Activated CD4-positive, alpha-beta T cell treated with anti-CD3 and anti-CD28 coated beads for 48 hours (primary cell): ENCODE measurements at places on chromosomes 12 and 14.

- DNase-seq: no peak
These were observed 20.4 kb upstream of the AMN start for GRCh38 chr14:102902086-102902485.

DNA sequence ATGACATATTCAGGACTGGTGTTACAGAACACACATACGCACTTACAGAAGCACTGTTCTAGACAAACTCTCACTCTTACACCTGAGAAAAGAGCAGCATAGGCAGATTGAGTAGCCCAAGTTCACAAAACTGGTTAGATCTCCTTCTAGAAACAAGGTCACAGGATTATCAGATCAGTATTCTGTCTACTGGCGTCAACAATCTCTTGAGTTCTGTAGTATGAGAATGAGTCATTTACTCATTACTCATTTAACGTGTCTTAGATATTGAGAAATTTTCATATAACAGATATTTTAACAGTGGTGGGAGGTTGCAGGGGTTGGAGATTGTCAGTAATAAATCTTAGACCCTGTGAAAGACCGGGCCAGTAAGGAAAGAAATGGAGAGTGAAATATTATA is 2.8 kb upstream of the TSPAN8 start:
- no peak for DNase-seq

- DNase-seq: no peak
These were observed 47.6 kb upstream of the FERMT2 start for GRCh38 chr14:52998376-52999015.

DNA sequence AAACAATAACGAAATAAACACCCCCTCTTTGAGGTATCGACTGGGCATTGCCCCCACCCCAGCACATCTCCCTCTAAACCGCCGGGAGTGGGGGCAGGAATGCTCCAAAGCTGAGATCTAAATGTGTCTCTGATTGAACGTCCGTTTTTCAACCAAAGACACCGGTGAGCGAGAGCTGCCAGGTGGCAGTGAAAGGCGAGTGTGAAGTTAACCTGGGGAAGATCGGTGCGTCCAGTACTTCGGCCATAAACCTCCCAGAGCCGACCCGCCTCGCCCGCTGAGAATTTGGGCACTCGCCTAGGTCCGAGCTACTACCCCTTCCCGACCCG is 625 bp downstream of the ANGEL1 start:
- no peak for DNase-seq

DNA sequence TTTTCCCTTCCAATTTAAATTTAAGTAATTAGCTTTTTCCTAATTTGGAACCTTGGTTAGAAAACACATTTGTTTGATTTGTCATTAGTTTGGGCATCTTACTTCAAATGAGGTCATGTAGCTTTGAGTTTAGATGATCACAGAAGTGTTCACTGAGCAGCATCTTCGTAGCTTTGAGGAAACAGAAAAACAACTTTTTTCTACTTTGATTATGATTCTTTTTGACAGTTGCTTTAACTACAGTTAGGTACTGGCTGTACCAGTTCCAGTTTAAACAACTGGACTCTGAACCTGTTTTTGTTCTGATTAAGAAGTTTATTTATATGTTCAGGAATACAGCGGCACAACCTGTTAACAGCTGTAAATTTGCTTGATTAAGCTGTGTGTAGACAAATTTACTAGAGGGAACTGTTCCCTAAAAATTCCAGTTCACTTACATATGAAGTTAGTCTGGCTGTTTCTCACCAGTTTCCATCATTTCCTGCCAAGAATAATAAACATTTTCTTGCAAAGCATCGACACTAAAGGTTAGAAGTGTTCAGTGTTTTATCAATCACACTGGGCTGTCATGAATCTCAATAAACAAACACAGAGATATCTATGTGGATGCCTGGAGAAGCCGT is 191.9 kb downstream of the RAD51B start:
- no peak for DNase-seq

DNA sequence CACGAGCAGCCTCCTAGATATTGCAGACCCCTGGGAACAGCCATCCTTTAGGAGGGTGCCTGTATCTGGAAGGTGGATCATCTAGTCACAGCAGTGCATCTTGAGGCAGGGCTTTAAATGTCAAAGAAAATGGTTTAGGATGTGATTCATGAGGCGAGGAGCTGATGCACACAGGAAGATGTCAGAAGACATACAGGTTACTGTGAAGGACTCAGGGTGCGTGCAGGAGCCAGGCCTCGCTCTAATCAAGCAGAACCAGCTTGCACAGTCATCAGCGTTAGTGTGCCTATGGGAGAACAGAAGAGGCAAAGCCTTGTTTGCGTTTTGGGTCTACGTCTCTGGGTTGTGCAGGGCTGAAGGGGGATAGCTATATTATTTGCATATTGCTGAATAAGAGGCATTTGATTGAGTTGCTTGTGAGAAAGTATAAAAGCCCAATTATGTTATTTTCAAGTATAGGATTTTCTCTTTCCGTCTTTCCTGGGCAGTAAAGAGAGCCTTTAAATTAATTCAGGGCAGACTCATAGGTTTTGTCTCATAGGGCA is 77.3 kb upstream of the RPH3A start:
- DNase-seq: no peak

DNA sequence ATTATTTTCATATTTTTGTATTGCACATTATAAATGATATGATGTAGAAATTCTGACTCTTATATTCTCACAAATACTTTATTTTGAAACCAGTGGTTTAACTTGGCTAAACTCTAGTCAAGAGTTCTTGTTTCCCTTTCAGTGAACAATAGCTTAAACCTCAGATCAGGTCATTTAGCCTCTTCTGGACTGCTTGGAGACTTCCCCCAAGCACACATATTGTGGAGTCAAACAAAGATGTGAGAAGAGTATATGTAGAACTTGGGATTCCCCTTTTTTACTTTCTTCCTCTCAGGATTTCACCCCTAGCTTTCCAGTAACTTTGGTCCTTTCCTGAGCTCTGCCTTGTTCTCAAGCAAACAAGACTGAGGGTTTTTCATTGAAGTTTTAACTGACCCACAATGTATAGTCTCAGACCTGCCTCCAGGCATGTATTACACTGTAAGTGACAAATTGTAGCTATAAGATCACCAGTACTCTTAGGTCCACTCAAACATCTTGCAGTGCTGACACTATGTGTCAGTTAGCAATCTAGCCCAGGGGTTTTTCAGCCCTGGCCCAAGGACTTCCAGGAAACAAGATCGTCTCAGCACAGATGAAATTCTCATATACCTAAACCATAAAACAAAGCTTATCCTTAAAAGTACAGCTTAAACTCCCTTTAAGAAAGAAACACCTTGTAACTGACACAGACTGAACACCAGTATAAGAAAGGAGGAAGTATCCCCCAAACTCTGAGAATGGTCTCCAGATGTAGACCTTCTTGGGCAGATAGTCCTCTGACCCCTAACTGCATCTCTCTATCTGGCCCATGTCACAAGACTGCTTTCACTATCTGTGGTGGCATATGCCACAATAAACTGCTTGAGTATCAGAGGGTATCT is 98.6 kb downstream of the SLC6A15 start:
- DNase-seq: no peak

DNA sequence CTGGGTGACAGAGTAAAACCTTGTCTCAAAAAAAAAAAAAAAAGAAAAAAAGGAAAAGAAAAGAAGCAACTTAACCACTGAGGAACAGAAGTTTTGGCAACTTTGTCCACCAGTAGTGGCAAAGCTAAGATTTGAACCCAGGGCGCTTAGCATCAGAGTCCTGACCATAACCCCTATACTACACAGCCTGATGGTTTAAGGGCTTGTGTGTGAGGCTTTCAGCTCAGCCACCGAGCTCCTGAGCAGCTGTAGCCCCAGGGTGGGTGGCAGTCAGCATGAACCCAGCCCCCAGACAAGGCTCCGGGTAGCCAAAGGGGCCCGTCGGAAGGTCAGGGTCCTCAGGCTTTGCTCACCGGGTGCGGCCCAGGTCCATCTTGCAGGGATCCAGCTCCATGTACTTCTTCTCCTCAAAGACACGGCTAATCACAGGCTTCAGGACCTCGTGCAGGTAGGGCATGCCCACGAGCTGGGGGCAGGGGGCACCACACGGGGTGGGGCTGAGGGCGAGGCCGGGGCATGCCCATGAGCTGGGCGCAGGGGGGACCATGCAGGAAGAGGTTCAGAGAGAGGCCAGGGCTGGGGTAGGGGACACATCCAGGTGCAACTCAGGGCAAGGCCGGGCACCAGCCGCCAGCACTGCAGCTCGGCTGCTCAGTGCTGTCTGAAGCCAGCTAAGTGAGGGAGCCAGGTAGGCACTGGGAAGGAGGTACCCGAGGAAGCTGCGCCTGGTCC is 20.9 kb downstream of the RASAL1 start:
- no peak for DNase-seq
